ENCODE measurements at places on chromosomes 3 and 15.

DNA sequence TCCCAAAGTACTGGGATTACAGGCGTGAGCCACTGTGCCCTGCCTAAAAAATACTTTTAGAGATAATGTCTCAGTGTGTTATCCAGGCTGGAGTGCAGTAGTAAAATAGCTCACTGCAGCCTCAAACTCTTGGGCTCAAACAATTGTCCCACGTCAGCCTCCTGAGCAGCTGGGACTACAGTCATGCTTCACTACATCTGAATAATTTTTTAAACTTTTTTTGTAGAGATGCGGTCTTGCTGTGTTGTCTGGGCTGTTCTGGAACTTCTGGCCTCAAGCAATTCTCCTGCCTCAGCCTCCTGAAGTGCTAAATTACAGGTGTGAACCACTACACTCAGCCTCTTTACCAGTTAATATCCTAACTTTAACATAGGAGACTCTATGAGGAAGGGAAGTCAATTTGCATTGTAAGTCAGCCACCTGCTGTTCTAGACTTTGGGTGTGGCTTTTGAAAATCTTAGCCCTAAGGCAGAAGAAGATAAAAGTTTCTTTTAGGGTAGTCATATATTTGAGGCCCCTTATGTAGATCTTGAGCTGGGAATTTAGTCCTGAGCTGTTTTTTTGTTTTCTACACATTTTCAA is 78.2 kb upstream of the RASGRP1 start:
- DNase-seq = no peak

- DNase-seq = no peak
Measured at GRCh38 chr3:18533039-18533438, 107.9 kb upstream of the SATB1 start.

GRCh38 chr3:169575381-169575780 is 88.1 kb downstream of the MECOM start:
- DNase-seq = no peak

DNA sequence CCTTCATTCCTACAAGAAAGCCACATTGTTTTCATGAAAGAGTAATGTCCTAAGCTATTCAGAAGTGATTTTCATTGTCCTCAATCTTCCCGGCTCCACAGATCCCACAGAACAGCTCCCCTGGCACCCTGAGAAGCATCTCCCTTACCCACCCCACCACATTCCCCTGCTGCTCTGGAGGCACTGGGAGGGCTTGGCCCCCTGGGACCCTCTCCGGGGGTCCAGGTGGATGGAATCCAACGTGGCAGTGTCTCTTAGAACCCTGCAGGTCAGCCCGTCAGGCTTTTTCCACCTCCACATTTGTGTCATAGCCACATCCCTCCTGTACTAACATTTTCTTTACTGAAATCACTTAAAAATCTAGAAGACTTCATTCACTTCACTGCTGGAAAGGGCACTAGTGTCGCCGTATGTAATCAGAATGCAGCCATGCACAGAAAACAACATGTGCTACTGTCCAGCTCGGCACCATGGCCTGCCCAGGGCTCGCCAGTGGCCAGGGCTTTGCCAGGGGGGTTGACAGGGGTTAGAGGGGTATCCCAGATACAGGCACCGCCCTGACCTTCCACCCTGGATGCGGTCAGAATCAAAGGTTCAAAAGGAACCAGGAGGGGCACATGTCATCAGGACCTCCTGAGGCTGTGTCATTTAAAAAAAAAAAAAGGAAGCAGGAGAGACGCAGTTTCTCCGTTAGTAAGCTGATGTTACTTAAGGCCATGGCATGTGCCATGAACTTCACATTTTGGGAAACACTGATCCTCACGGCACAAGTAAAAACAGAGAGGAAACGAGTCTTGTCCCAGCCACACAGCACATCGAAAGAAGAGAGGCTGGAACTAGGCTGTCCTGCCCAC is 106.3 kb downstream of the LSM3 start:
- DNase-seq = no peak

- no peak for DNase-seq
Measured at GRCh38 chr3:111667621-111668239, 72.6 kb upstream of the ZBED2 start.

All from NCI-H446 (cell line).